Calu3 (cell line): ENCODE measurements at places on chromosomes 12 and 14. TPM values are rescaled to one million over a fixed set of nuclear protein-coding genes. Genes with fewer than 3 reads are reported as not detected.

Gene LTB4R2
- 19.3 and 25.8 TPM in 2 replicates for total RNA-seq

Gene EIF4B
- 242 and 272 TPM in 2 replicates for total RNA-seq

Gene TAS2R42
- not detected in 2 replicates for total RNA-seq

- H3K27me3 ChIP-seq = peaks cover 79% of the 10 kb centered on the region
- H3K4me3 ChIP-seq = no peak overlapping the region
- DNase-seq = no peak
- H3K27ac ChIP-seq = no peak overlapping the region
- H3K4me1 ChIP-seq = no peaks in the 10 kb centered on the region
These were observed 74.3 kb upstream of the PRMT8 start for GRCh38 chr12:3416670-3417069.

DNA sequence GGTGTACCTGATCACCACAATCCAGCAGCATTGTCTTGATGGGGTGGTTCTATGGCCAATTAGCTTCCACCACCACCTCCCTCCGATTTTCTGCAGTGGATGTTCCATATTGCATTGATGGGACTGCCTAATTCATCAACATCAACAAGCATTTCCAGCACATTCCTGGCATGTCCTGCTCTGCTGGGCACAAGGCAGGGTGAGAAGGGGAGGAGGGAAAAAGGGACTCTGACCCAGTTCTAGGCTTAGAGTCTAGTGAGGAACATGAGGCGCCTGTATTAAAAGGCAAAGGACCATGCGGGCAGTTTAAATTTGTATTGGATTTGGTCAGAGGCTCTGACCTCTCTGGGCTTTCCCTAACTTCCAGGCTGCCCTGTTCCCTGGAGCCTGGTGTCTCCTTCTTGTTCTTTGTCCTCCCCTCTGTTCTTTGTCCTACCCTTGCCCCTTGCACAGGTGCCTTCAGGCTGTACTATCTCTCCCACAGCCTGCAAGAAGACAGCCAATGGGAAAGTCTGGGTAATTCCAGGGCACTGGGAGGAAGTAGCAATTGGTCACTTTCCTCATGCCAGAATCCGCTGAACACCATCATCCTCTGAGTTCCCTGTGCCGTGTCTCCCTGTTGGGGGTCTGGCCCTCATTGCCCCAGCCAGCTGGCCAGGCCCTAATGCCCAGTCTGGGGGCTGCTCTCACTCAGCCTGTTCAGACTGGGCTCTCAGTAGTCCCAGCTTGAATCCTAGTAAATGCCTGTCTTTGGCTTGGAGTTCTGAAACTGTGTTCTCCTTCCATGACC, 43.3 kb downstream of the TSPAN11 start:
- H3K27me3 ChIP-seq = peaks cover 96% of the 10 kb centered on the region
- H3K27ac ChIP-seq = no peak overlapping the region
- peaks cover 9% of the 10 kb centered on the region for H3K4me1 ChIP-seq
- H3K36me3 ChIP-seq = no peaks in the 10 kb centered on the region
- no peak for DNase-seq

GRCh38 chr12:121648458-121649028, 20.9 kb downstream of the MORN3 start:
- no peaks in the 10 kb centered on the region for H3K36me3 ChIP-seq
- H3K27ac ChIP-seq = no peak overlapping the region
- no peak for DNase-seq

DNA sequence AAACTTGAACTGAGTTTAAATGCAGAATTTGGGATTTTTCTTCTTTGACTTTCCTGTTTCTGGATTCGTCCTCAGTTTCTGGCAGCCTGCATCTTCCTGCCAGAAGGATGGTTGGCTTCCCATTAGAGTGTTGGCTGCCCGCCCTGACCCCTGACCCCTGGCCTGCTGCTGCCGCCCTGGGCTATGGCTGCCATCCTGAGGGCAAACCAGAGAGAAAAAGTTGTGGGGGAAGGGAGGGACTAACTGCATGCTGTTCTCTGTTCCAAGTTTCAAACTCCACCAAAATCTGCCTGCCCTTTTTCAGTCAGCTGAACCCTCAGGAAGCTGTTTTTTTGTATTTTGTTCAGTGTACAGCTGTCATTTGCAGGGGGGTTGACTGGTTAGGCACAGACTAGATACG, 48.4 kb downstream of the FNTB start:
- H3K27me3 ChIP-seq = no peaks in the 10 kb centered on the region
- H3K36me3 ChIP-seq = peaks cover 10% of the 10 kb centered on the region
- H3K4me3 ChIP-seq = no peak overlapping the region
- no peaks in the 10 kb centered on the region for H3K4me1 ChIP-seq
- H3K27ac ChIP-seq = no peak overlapping the region

- no peaks in the 10 kb centered on the region for H3K27me3 ChIP-seq
- no peak overlapping the region for H3K4me3 ChIP-seq
- no peaks in the 10 kb centered on the region for H3K36me3 ChIP-seq
- H3K4me1 ChIP-seq = peaks cover 15% of the 10 kb centered on the region
- no peak for DNase-seq
These were observed 1136.4 kb upstream of the TMEM132C start for GRCh38 chr12:127130506-127131124.

- no peak overlapping the region for H3K27ac ChIP-seq
- H3K4me1 ChIP-seq = no peaks in the 10 kb centered on the region
- no peak overlapping the region for H3K4me3 ChIP-seq
- peaks cover 18% of the 10 kb centered on the region for H3K36me3 ChIP-seq
- DNase-seq = no peak
- peaks cover 24% of the 10 kb centered on the region for H3K27me3 ChIP-seq
These were observed 1.6 kb upstream of the SNRPF start for GRCh38 chr12:95857156-95857555.
